ENCODE measurements at places on chromosomes 3 and 15.

GRCh38 chr3:53551324-53551723 is 56.9 kb downstream of the CACNA1D start:
- DNase-seq, result no peak

- no peak for DNase-seq
Measured at GRCh38 chr3:134650431-134651346, at the start of gene KY. TSS of gene KY (minus strand) at chr3:134651022. CDS start at chr3:134650960, 62 bp downstream.

- DNase-seq, result no peak
Measured at GRCh38 chr3:152398495-152398894, 129.8 kb downstream of the MBNL1 start.

- no peak for DNase-seq
Measured at GRCh38 chr15:93124126-93124525, 35.1 kb upstream of the RGMA start.

DNA sequence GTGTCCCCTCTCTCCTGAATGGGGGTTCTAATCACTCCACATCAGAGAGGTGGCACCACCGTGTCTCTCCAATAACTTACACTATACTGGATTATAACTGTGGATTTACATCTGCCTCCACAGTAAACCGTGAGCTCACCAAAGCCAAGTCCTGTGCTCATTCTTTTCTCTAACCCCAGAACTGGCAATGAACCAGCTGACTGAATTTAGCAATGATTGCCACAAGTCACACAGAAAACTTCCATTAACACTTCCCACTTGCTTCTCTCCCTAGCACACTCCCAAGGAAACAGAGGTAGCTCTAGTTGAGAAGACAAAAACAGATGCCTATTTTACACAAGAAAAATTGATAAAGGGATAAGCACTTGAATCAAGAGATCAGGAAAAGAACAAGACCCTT is 361.3 kb downstream of the ULK4 start:
- DNase-seq, result no peak

GRCh38 chr3:27368831-27369607 is at the start of gene NEK10:
TSS of gene NEK10 (minus strand) at chr3:27369383. CDS start at chr3:27352882, 16,501 bp downstream.
- DNase-seq, result peak; percentile 88

DNA sequence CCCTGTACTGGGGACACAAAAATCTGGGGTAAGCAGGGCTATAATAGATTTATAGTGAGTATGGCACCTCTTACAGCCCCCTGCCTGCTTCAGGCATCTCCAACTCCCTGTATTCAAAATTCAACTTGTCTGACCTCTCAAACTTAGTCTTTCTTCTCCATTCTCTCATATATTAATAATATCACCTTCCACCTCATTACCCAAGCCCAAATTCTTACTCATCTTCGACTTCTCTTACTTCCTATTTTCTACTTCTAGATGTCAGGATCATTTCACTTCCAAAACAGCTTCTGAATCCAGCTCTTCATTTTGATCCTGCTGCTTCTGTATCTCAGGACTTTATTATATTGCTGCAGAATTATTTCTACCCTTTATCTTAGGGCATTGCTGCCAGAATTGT is 290.7 kb downstream of the CHST2 start:
- DNase-seq, result no peak

DNA sequence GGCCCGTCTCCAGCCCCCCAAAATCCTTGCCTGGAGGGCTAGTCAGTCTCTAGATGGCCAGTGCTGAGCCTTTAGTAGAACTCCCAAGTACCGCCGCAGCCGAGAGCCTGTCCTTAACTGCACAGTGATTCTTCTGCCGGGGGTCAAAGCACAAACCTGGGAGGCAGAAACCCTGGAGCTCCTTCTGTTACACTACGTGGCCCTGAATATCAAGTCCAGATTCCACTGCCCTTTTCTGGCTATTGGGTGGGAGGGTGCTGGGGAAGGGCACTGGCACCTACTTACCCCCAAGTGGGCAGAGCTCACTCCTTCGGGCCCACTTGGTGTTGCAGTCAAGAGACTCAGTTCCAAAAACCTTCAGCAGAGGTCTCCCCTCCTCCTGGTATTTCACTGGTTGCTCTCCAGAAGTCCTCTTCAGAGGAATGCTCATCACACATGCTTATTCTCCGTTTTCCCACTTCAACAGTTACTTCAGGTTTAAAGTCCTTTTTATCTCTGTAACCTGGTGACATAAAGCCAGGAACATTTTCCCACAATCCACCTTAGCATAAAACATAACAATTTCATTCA is 10.8 kb downstream of the PDHB start:
- DNase-seq, result no peak

DNA sequence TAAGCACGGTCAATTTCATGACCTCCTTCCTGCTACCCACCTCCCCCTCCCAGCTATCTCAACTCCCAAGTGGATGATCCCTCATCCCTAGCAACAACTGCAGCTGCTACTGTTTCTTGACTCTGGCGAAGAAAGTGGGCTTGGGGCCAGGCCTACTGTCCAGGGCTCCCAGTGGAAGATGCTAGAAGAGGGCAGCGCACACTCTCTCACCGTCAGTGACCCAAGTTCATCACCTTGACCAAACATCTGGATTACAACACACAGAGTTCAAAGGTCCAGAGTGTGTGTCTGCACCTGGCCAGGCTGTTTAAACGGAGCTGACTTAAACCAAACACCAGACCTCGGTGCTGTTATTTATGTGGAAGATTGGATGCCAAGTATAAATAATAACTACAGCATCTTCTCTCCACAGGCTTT is 385.6 kb downstream of the SHQ1 start:
- DNase-seq, result no peak

GRCh38 chr15:68382286-68383007 is 49.5 kb downstream of the ITGA11 start:
- no peak for DNase-seq

- no peak for DNase-seq
Measured at GRCh38 chr15:71051539-71051938, 63.7 kb upstream of the THSD4 start.

DNA sequence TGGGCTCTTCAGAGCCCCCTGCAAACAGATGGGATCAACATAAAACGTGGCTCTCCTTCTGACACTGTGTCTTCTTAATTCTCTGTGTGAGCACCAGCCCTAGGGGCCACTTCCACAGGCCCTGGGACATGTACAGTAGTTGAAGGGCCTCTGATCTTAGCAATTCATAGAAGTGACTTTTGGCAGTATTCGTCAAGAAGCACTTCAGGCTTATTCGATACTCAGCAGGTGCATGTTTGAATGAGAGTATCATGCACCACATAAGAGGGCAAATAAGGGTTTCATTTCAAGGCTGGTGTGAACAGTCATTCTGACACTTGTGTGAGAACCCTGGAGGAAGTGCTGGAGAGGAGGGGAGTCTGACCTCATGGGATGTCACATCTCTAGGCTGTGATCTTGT is 113.9 kb downstream of the GABRG3 start:
- no peak for DNase-seq

- no peak for DNase-seq
Measured at GRCh38 chr3:184652465-184652864, 59.4 kb downstream of the MAGEF1 start.

DNA sequence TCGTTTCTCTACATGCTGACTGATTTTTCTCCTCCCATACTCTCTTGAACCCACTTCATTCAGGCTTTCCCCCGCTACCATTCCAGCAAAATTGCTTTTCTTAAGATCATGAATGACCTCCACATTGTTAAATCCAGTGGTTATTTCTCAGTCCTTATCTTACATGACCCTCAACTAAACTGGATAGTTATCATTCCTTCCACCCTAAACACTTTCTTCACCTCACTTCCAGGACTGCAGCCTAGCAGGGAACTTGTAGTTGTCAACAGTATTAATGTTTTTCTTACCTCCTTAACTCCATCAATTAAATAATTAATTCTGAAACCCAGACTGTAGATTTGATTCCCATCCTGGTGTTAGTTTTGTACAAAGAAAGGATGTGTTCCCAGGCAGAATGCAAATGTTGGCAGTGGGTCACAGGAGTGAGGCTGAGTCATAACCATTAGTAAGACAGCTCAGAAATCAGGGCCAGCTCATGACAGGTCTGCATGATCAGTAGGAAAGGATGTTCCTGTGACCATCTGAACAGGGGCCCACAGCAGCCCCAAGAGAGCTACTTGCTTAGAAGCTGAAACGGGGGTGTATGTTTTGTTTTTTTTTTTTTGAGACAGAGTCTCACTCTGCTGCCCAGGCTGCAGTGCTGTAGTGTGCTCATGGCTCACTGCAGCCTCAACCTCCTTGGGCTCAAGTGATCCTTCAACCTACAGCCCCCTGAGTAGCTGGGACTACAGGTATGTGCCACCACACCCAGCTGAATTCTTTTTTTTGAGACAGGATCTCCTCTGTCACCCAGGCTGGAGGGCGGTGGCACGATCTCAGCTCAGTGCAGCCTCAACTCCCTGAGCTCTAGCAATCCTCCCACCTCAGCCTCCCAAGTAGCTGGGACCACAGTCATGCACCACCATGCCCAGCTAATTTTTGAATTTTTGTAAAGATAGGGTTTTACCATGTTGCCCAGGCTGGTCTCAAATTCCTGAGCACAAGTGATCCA is 9.1 kb downstream of the BCL2L10 start:
- DNase-seq, result no peak

DNA sequence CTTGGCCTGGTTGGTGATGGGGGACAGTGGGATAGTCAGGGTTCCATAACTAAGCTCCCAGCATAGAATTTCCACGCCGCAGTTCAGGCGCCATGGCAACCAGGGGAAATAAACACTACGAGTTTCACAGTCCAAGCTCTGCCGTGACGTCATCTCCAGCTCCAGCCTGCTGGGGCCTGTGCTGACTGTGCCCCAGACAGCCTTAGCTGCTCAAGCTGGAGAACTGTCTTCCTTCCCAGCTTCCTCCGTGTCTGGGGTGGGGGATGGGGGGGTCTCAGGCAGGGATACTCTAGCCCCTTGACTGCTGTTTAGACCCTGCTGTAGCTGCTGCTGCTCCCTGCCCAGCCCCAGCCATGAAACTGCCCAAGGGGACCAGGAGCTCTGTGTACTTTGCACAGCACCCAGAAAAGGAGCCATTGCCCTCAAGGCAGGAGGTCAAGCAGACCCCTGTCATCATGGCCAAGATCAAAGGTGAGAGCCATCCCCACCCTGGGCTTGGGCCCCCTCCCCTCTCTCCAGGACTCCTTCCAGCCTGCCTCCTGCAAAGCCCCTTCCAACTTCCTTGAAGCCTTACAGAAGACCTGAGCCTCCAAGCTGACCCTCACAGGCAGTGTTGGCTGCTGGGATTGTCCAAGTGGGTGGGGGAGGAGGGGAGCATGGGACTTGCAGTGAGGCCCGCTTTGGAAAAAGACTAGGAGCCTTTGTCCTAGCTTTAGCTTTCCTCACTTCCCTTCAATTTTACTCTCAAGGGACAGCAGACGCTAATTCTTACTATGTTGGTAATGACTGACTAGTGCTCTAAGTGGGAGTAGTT is 11.4 kb upstream of the CSPG4 start:
- DNase-seq, result no peak

- no peak for DNase-seq
Measured at GRCh38 chr3:129282727-129283327, 4.2 kb downstream of the HMCES start.

DNA sequence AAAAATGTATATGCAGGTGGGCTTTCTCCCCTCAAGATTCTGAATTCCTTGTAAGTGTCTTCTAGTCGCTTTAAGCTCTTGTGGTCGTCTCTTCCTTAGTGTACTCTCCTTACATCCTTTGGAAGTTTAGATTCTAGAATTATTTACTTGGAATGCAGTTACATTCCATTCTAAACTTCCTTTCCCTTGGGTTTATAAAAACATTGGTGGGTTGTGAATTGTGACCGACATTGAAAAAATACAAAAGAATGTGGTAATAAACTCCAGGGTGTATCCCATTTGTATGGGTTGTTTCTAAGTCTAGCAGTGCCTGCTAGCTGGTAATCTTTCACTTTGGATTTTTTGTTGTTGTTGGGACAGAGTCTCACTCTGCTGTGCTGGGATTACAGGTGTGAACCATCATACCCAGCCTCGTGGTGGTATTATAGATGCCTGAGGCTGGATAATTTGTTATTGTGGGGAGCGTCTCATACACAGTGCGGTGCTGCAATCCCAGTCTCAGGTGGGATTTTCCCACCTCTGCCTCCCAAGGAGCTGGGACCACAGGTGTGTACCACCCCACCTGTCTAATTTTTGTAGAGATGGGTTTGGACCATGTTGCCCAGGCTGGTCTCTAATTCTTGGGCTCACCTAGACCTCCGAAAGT is 9.1 kb downstream of the CHD2 start:
- no peak for DNase-seq

DNA sequence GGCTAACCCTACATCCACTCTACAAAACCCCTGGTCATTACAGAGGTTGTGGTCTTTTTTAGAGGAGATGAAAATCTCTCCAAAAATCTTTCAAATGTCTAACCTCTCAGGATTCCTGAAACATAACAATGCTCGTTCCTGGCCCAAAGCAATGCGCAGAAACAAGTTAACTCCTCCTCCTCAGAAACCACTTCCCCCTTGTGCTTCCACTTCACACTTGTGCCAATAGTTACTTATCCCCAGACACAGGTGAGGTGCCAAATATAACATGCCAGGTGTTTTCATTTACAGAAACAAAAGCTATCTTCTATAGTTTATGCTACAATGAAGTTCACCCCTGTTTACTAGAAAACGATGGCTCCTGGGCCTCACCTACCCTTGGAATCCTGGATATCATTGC is 6.2 kb downstream of the NDUFAF1 start:
- DNase-seq, result no peak

GRCh38 chr3:52790741-52791140 is 3.9 kb upstream of the ITIH3 start:
- DNase-seq, result no peak

DNA sequence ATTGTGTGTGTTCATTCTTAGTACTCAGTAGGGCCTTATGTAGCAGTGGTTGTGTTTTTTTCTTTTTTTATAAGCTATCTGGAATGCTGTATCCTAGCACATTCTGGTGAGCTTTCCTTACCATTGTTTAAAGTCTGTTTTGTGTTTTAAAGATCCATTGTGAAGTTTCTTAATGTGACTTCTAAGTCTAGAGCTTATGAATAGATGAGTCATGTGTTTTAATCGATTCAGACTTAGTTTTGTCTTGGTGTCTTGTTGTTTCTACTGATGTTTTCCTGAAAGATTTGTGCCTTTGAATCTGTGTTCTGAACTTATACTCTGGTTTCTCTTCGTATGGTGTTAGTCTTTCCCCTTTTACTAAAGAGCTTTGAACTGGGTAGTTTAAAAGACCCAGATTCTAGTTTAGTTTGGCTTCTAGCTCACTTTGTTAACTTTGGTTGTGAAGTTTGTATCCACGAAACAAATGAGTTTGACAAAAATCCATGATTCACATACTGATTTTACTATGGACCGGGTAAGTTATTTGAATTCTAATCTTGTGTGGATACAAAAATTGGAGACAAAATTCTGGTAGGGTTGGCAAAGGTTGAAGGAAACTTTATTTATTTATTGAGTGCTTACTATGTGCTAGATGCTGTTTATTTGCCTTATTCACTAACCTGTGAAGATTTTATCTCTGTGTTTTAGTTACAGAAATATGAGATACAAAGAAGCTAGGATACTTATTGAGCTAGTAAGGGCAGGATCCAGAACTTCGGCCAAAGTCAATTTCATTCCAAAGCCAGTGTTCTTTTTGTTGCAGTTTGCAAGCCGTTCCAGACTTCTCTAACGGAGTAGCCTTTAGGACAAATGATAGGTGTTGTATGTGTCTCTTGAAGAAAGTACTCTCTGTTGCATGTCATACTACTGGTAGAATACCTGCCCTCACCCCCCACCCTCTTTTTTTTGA is 24.8 kb downstream of the AKAP13 start:
- no peak for DNase-seq

- DNase-seq, result no peak
Measured at GRCh38 chr15:69631978-69632377, 179.4 kb downstream of the RPLP1 start.
